Omental fat pad (tissue), 4 donors: ENCODE measurements at places on chromosomes 1 and 21.

DNA sequence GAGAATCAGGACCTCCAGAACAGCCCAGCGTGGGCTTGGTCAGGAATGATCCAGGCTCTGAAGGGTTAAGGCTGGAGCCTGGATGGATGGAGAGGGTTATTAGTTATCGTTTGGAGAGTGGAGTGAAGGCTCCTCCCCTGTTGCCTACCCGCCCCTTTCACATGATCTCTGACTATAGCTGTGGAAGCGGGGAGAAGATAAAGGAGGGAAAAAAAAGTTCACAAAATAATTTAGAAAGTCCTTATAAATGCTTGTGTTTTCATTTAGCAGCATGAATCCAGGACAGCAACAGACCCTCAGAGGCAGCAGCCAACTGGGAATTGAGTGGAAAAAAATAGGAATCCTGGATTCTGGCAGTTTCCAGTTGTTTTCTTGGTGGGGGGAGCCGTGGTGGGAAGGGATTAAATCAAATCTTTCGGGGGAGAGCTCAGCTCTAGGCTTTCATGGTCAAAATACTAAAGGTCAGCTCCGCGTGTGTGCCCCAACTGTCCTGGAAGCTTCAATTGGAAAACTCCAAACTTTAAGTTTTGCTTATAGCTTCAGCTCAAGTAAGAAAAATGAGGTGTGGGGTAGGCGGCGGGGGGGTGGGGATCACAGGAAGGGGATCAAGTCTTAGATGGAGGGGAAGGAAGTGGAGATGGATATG is 595 bp upstream of the DDR2 start:
- no peak for DNase-seq

- no peak for DNase-seq
Measured at GRCh38 chr1:93910305-93910704, 1.1 kb upstream of the GCLM start.

DNA sequence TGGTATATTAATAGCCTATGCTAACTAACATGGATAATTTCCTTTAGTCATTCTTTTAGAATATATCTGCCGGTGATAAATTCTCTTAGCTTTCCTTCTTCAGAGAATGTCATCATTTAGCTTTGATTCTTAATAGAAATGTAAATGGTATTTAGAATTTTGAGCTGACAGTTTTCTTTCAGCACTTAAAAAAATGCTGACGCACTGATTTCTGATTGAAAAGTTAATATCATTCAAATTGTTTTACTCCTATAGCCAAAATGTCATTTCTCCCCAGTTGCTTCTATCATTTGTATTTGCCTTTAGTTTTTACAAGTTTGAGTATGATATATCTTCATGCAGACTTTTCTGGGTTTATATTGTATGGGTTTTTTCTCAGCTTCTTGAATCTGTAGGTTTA is 668.0 kb downstream of the LTN1 start:
- DNase-seq: no peak

- no peak for DNase-seq
Measured at GRCh38 chr1:231020816-231021215, 19.2 kb downstream of the FAM89A start.

DNA sequence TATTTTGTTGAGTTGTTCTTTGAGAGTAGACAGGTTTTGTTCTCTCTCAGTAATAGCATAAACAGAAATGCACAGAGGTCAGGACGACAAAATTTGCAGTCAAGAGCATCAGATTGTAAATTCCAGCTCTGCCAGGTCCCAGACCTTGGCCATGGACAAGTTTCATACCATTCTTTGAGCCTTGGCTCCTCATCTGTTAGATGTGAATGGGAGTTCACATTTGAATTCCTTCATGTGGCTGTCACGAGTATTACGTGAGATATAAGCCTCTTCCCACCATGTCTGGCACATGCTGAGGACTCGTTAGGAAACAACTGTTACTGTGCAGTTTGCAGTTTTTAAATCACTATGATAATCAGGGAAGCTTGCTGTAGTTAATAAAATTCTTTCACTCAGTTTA is 93.2 kb upstream of the KCTD3 start:
- no peak for DNase-seq

DNA sequence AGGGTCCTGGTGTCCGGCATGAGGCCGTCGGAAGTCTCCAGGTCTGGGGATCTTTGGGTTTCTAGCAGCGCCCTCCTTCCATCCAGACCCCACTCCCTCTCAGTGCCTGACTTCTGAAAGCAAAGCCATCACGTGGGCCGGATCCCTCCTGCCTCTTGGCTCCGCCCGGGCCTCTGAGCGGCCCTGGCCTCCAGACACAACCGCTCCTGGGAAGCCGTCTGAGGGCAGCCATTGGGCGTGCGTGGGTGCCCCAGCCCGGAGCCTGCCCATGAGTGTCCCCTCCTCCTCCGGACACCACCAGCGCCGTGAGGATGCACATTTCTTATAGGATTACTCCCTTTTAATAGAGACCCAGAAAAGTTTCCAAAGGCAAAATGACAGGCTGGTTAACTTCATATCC is 137.0 kb upstream of the ARHGEF16 start:
- DNase-seq: no peak

DNA sequence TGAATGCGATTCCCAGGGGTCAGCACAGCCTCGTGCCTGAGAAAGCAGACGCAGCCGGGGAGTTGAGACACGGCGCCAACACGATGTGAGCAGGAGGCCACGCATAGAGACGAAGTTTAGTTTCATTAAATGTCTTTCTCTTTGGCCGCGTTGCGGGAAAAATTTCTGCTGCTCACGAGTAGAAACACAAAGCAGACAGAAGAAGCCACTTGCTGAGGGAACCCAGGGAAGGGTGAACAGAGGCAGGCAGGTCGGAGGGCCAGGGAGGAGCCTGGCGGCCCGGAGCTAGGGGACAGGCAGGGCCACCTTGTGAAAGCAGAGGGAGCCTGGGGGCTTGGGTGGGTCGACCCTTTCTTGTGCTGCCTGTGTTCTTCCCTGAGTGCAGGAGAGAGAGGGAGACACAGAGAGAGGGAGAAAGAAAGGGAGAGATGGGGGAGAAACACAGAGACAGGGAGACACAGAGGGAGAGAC is 33.2 kb downstream of the POFUT2 start:
- no peak for DNase-seq

DNA sequence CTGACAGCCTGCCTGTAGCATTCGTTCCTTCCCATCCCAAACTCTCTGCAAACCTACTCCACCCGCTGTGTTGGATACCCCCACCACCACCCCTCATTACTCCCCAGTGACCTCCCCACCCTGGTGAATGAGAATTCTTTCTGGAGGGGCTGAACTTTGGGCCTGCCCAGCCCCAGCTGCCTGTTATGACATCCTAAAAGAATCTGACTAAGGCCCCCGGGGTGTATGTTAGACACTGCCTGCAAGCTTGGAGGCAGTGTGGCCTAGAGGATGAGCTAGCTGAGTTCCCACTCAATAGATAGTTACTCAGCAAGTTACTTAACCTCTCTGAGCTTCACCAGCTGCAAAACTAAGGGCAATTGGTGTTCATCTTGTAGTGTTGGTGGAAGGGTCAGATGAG is 110.2 kb upstream of the FGGY start:
- DNase-seq: no peak

- DNase-seq: no peak
Measured at GRCh38 chr1:198876371-198876871, 237.6 kb downstream of the PTPRC start.

GRCh38 chr1:114234408-114235124 is 80.9 kb upstream of the SYT6 start:
- DNase-seq: no peak

DNA sequence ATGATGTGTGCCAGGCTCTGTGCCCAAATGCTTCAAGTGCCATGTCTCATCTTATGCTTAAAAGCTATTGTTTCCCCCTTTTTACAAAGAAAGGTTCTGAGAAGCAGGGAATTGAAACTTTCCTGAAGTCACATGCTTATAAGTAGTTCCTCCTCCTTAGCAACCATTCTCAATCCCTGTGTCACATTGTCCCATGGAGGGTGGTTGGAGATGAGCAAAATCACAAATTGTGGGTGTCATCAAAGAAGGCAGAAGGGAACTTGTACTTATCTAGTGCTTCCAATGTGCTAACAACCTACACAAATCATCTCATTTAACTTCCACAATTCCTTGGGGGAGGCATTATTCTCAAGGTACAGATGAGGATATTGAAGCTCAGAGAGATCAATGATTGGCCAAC is 10.1 kb upstream of the ERICH3 start:
- DNase-seq: no peak

DNA sequence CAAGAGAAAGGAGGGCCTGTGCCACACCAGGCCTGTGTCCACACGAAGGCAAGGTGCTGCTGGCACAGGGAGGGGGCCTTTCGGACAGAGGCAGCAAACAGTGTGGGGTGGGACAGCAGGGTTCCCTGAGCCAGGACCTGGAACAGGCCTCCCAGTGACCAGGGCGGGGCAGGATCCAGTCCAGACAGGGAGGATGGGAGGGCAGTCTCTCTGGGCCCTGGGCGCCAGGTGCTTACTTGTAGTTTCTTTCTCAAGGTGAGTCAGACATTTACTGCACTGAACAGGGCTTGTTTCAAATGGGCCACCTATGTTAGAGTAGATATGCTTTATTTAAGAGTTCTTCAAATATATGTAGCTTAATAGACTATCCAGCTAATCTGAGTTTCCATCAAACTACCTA is 52.8 kb upstream of the STUM start:
- DNase-seq: no peak

- DNase-seq: no peak
Measured at GRCh38 chr1:91744953-91745639, 140.9 kb downstream of the TGFBR3 start.
